A549 treated with AZD2906 at 1 μM for 4 hours (cell line): ENCODE measurements at places on chromosomes 11 and 22. TPM values are rescaled to one million over a fixed set of nuclear protein-coding genes. Genes with fewer than 3 reads are reported as not detected.

FERMT3 gene
- 0.85 to 3.0 TPM (median 1.3 TPM) in 5 replicates for total RNA-seq

C11orf87 gene
- 0.01 to 0.02 TPM (median 0.01 TPM) in 4 of 5 replicates, not detected in the other for total RNA-seq

OR52E8 gene
- not detected in 5 replicates for total RNA-seq

SCGB1D2 gene
- total RNA-seq, result not detected in 5 replicates

OR6A2 gene
- total RNA-seq, result not detected in 5 replicates

SEPTIN3 gene
- 0.90 to 1.2 TPM (median 1.1 TPM) in 5 replicates for total RNA-seq

PARVG gene
- not detected in 5 replicates for total RNA-seq

SLC25A45 gene
- 12.1 to 15.2 TPM (median 14.2 TPM) in 5 replicates for total RNA-seq

NUP50 gene
- total RNA-seq, result 25.2 to 30.1 TPM (median 28.1 TPM) in 5 replicates

OR10V1 gene
- not detected in 5 replicates for total RNA-seq

PRAME gene
- 90.0 to 109 TPM (median 99.8 TPM) in 5 replicates for total RNA-seq

IRAG1 gene
- 0.03 to 0.09 TPM (median 0.07 TPM) in 5 replicates for total RNA-seq

OR5A1 gene
- total RNA-seq, result not detected in 5 replicates

MUC5AC gene
- 0.95 to 1.9 TPM (median 1.6 TPM) in 5 replicates for total RNA-seq

DERL3 gene
- total RNA-seq, result 0.42 to 0.74 TPM (median 0.59 TPM) in 5 replicates

ARHGAP20 gene
- 0.02 to 0.07 TPM (median 0.04 TPM) in 4 of 5 replicates, not detected in the other for total RNA-seq

BTG4 gene
- total RNA-seq, result 0.10 to 0.23 TPM (median 0.18 TPM) in 4 of 5 replicates, not detected in the other

HIC2 gene
- 2.2 to 2.9 TPM (median 2.7 TPM) in 5 replicates for total RNA-seq

GRAP2 gene
- total RNA-seq, result not detected in 5 replicates

FAM180B gene
- total RNA-seq, result 0.05 to 0.07 TPM in 2 of 5 replicates, not detected in the others

LSP1 gene
- total RNA-seq, result 1.6 to 2.3 TPM (median 1.8 TPM) in 5 replicates

SYNGR1 gene
- 10.5 to 12.4 TPM (median 11.8 TPM) in 5 replicates for total RNA-seq

PLAAT4 gene
- 1.3 to 3.3 TPM (median 1.9 TPM) in 5 replicates for total RNA-seq

ARHGAP42 gene
- total RNA-seq, result 3.6 to 5.7 TPM (median 4.6 TPM) in 5 replicates

OR4A16 gene
- not detected in 5 replicates for total RNA-seq

TIMP3 gene
- total RNA-seq, result 1.00 to 1.5 TPM (median 1.2 TPM) in 5 replicates

TRPM5 gene
- not detected in 5 replicates for total RNA-seq

PATE4 gene
- total RNA-seq, result not detected in 5 replicates

SPINDOC gene
- total RNA-seq, result 33.4 to 49.4 TPM (median 47.4 TPM) in 5 replicates
